ENCODE measurements at places on chromosomes 7 and 10. TPM values are rescaled to one million over a fixed set of nuclear protein-coding genes. Genes with fewer than 3 reads are reported as not detected.

Gene IGFBP1
- total RNA-seq, result not detected

Gene NKX2-3
- not detected for total RNA-seq

Gene P4HA1
- 170 TPM for total RNA-seq

Gene OR2A25
- not detected for total RNA-seq

Gene GNAT3
- total RNA-seq, result not detected

Gene GNG11
- total RNA-seq, result 56.9 TPM

Gene ODAD2
- 0.18 TPM for total RNA-seq

Data from fibroblast of the aortic adventitia (primary cell).